Right ventricle myocardium superior (tissue), 1 donor: ENCODE measurements at places on chromosomes 1 and 21.
A peak's percentile ranks its signal among the peaks of the same experiment; 100 is the strongest.

GRCh38 chr1:245645894-245646293, 491.1 kb downstream of the KIF26B start:
- DNase-seq, result no peak

DNA sequence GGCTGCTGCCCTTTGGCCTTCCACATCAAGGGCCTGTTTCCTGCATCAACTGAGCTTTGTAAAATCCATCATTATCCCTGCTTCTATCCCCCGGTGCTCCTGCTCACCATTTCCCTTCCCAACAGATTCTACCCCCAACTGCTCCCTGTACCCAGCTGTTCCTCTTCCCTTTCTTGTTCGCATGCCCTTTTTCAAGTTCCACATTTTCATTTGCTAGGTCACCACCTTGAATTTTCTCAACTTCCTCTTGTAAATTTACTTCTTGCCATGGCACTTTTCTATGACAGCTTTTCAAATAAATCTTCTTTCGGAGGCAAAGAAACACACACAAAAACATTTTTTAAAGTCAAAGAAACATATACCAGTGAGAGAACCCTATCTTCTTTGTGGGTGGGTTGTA, 330.5 kb upstream of the ADGRL2 start:
- DNase-seq, result no peak

GRCh38 chr1:154241703-154242351, 21.1 kb downstream of the UBAP2L start:
- no peak for DNase-seq

DNA sequence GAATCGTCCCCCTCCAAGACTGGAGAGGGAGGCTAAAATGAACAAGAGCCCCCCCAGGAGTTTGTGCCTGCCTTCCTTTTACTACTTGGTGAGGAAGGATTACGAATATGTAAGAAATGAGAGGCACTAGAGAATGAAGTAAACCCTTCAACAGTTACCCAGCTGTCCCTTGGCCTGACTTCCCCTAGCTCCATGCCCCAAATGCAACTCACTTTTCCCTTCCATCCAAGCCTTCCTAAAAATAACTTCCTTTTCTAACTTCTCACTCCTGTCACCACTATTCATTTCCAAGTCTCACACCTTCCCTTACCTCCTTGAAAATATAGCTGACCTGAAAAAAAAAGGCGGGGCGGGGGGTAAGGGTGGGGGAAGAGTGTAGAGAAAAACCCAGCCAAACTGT, 96.6 kb upstream of the HNRNPU start:
- no peak for DNase-seq

DNA sequence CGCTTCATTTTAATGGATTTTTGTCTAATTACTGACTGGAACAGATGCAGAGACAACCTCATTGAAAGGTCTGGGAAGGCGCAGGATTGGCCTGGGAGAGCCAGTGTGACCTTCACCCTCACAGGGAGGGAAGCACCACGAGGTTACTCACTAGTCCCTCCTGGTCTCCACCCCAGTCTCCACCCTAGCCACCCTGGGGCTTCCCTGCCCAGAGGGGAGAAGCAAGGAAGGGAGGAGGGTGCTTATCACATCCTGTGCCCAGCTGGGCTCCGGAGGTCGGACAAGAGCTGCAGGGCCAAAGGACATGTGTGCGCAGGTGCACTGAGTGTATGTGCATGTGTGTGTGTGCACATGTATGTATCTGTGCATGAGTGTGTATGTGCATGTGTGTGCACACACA, 220.1 kb upstream of the VAMP3 start:
- no peak for DNase-seq

- DNase-seq, result peak; percentile 55
Measured at GRCh38 chr1:156140879-156141707, 12.3 kb upstream of the SEMA4A start.

DNA sequence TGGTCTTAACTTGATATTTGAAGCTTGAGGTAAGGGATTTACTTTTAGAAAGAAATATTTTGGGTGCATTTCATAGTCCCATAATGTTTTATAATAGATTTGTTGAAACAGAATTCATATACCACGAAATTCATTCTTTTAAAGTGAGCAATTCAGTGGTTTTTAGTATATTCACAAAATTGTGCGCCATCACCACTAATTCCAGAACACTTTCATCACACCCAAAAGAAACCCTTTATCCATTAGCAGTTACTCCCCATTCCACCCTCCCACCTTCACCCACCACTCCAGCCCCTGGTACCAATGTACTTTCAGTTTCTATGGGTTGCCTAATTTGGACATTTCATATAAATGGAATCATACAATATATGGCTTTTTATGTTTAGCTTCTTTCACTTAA, 38.9 kb upstream of the DMRTB1 start:
- DNase-seq, result no peak

DNA sequence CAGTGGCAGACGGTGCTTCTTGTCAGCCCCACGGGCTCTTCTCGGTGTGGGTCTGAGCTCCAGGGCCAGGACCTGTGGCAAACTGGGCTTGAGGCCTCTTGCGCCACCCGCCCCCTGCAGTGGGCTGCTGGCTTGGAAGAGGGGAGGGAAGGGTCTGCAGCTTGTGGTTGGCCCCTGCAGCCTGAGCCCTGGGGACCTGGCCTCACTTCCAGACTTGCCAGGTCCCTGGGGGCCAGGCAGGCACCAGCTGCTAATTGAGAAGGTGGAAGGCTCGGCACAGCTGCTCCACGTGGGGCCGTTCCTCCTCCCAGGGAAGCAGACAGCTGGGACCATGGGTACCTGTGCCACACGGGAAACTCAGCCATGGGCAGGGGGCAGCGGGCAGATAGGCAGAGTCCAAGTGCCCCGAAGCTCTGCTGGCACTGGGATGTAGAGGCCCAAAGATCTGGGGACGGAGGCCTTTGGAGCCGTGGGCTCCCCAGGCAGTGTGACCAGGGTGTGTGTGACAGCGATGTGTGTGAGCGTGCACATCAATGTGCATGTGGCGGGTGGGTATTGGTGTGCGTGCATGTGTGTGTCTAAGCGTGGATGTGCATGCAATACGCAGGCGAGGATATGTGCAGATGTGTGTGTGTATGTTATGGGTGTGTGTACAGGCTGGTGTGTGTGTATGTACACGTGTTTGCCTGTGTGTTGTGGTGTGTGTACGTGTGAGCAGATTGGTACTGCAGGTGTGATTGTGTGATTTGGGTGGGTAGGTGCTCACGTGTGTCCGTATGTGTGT, 39.3 kb downstream of the TP73 start:
- DNase-seq, result no peak

DNA sequence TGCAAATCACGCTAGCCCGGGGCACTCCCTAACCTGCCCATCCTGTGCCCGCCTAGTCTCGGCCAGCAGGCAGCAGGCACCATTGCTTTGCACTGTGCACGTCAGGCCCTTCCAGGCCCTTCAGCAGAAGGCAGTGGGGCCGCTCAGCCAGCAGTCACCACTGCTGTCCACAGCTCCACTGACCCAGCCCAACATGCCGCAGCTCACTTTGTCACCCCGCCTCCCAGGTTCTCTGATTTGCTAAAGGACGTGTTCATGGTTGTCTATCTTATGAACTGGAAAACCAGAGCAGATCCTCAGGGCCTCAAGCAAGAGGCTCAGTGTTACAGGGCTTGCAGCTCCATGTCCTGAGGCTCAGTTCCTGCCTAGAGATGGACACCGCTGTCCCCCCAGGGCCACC, 14.2 kb upstream of the SPOCD1 start:
- no peak for DNase-seq

DNA sequence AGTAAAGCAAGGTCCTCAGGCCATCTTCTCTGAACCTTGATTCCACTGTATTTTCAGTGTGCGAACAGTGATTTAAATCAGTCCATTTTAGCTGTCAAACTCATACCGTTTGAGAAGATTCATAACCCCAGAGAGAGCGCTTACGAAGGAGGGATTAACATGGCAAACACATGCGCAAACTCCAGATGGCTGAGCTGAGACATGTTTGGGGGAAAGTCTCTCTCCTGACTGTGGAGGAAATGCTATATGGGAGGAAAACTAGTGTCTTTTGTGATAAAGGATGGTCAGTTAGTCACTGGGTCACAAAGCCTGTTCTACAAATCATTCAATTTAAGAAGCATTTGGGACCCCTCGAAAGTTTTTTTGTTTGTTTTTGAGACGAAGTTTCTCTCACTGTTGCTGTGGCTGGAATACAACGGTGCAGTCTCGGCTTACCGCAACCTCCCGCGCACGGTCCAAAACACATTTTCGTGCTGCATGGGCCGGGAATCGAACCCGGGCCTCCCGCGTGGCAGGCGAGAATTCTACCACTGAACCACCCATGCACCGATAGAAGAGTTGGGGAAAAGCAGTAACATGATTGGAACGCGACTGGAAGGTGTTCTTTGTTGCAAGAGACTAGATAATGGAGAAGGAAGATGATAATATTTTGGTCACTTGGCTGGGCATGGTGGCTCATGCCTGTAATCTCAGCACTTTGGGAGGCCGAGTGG, 58.4 kb upstream of the CXADR start:
- peak; percentile 50 for DNase-seq

DNA sequence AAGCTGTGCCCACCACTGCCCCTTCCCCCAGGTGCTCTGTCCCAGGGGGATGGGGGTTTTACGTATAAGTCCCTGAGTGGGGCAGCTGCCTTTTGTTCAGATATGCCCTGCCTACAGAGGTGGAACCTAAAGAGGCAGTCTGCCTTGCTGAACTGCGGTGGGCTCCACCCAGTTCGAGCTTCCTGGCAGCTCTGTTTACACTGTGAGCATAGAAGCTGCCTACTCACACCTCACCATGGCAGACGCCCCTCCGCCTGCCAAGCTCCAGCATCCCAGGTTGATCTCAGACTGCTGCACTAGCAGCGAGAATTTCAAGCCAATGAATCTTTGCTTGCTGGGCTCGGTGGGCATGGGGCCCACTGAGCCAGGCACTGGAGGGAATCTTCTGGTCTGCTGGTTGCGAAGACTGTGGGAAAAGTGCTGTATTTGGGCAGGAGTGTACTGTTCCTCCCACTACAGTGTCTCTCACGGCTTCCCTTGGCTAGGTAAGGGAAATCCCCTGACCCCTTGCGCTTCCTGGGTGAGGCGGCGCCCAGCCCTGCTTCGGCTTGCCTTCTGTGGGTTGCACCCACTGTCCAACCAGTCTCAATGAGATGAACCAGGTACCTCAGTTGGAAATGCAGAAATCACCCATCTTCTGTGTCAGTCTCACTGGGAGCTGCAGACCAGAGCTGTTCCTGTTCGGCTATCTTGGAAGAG, 17.6 kb upstream of the RWDD3 start:
- DNase-seq, result no peak
